Astrocyte (in vitro differentiated cells and primary cell): ENCODE measurements at places on chromosomes 3 and 15.

- no peak for DNase-seq
These were observed 77.1 kb upstream of the BCL6 start for GRCh38 chr3:187822402-187822801.

GRCh38 chr15:40845511-40846284 is 1.9 kb downstream of the SPINT1 start:
- DNase-seq = no peak

- DNase-seq = peak; percentile 10
These were observed 220.5 kb upstream of the LRRN1 start for GRCh38 chr3:3578718-3579117.

DNA sequence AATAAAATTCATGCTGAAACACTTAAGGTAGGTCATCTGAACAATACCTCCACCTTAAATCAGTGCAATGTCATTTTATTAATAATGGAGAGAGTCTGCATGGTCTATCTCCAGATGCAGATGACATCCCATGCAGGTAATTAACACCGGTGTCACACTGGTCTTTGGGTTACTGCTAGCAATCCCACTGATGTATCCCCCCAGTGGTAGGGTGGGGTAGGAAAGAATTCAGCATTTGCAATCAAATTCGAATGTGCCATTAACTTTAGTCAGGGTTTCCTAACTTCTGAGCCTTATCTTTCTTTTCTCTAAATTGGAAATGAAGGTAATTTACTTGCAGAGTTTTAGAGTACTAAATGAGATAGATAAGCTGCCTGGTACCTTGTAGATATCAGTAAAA is 44.4 kb downstream of the KIF15 start:
- DNase-seq = no peak

GRCh38 chr15:64044300-64045100 is 1.8 kb downstream of the DAPK2 start:
- DNase-seq = no peak

DNA sequence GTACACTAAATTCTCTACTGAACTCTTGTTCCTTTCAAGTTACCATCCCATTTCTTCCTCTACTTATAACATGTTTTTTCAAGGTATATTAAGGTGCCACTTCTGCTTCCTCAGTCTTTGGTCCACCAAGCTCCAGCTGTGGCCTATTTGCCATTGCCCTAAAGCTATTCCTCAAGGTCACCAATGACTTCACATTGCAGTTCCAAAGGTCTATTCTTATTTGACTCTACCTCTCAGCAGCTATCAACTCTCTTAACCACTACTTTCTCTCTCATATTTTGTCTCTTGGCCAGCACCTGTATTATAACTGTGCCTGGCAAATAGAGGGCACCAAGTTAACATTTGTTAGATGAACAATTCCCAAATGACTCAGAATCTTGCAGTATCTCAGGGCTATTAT is 354.7 kb downstream of the PLCL2 start:
- no peak for DNase-seq

GRCh38 chr15:92910451-92910850 is 10.3 kb downstream of the CHD2 start:
- no peak for DNase-seq

GRCh38 chr3:33889394-33890039 is 91.1 kb downstream of the PDCD6IP start:
- no peak for DNase-seq

DNA sequence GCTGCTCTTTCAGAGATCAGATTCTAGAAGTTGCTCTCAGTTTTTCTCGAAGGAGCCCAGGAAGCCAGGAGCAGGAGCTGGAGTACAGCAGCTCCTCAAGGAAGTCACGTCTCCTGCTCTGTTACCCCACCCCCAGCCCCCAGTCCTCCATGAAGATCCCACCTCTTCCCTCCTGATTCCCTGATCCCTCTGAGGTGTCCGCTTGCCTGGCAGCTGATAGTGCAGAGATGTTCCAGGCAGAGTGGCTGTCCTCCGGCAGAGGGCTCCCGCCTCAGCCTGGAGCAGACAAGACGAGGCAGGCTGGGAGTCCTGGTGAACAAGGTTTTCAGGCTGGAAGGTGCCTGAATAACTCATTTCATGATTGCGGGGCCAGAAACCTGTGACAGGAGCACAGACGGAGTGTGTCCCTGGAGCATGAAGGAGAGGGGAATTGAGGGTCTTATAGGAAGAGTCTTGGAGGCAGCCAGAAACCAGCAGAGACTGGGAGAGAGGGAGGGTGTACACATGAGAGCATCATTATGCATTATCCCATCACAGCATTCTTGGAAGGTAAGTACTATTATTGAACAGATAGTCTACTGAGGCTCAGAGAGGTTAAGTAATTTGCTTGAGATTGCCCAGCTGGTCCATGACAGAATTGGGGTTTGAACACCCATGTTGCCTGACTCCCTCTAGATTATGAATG is 1.2 kb downstream of the HRH1 start:
- DNase-seq = peak; percentile 70

DNA sequence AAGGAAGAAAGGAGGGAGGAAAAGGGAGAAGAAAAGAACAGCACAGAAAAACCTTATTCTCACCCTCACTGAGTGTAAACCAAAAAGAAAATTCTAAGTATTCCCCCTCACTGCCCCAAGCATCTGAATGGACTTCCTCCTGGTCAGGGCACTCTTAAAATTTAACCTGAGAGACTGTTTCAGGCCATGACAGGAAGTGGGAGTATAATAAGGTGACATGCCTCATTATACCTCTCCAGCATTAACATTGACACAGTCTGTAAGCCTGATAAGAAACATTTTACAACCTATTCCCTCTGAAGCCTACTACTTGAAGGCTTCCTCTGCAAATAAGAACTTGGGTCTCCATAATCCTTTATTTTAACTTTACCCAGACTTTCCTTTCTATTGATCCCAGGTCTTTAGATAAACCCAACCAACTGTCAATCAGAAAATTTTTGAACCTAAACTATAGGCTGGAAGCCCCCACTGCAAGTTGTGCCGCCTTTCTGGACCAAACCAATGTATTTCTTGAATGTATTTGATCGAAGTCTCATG is 41.7 kb downstream of the SLCO2A1 start:
- DNase-seq = no peak

DNA sequence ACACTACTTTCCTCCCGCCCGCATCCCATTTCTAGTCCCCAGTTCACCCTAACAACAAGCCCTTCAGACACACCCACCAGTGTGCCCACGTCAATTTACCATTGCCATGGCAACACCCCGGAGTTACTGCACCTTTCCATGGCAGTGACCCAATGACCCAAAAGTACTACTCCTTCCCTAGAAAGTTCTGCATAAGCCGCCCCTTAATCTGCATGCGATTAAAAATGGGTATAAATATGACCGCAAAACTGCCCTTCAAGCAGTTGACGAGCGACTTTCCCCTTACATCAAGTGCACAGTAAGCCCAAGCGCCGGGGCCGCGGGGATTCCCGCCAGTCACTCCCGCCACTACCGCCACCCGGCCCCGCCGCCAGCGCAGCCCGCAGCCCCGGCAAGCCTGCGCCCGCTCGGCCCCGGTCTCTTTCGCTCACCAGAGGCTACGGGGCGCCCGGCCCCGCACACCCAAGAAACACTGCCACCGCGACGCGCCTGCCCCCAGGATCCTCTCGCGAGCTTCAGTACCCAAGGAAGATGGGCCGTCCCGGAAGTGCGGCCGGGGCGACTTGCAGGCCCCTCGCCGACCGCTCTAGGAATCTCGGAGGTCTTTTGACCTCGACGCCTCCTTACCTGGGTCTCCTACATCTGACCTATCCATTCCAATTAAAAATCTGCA is 27.2 kb upstream of the ZNF502 start:
- DNase-seq = peak; percentile 87

GRCh38 chr15:57251941-57252340 is 124.4 kb upstream of the CGNL1 start:
- DNase-seq = peak; percentile 55

DNA sequence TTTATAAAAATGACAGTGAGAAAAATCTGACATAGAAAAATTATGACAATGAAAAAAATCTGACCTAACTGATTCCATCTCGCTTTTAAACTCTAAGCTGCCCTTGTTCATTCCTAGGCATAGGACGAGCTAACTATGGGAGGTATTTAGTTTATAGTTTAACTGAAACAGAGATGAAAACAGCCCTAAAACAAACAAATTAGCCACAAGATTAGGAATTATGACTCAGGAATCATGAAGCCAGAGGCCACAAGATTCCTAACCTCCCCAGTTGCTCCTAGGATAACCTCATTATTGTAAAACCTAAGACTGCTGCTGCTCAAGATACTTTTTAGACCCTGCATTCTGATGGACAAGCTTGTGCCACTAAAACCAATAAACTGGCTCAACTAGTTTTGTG is 122.7 kb upstream of the MNS1 start:
- DNase-seq = peak; percentile 18

- DNase-seq = no peak
These were observed 5.1 kb downstream of the NLGN1 start for GRCh38 chr3:173402656-173403055.

DNA sequence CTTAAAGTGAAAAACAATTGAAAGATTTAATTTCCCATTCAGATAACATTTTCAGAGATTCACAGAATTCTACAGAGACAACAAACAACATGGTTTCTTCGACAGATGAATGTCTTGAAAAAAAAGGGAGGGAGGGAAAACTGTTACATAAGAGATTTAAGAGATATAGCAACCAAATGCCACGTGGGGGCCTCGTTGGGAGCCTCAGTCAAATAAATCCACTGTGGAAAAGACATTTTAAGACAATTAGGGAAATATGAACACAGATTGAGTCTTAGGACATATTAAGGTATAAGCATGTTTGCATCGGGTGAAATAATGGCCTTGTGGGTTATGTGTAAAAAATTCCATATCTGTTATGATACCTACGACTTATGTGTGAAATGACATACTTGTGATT is 5.0 kb upstream of the PRRT3 start:
- DNase-seq = no peak

- peak; percentile 86 for DNase-seq
These were observed 18.6 kb upstream of the AADAC start for GRCh38 chr3:151795276-151795675.

DNA sequence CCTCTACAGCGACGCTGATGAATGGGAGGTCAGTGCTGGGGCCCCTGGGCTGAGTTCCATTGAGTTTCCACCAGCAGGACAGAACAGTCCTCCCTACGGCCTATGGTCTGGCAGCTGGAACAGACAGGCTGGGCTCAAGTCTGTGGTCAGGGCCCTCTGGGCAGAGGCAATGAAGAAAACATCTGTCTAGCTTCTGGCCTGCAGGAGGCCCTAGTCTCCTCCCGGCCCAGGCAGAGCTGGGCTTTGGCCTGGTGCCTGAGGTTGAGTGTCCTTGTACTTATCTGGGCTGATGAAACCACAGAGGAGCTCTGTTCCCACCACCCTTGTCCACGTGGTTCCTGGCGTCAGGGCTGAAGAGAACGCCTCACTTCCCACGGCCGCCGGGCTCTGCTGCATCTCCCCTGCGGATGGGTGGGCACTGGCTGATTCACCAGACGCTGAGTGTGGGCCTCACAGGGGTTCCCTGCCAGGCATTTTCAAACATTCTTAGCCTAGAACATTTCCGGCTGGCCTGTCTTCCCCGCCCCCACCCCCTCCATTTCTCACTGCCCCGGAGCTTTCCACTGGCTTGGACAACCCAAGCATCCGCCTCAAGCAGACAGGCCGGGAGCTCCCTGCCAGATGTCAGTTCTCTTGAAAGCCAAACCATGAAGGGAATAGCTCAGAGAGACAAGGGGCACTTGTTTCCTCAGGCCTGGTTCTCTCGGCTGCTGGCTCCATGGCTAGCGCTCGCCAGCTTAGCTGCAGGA is 20.3 kb downstream of the PPCDC start:
- DNase-seq = peak; percentile 99

GRCh38 chr3:151816091-151816604 is 2.2 kb downstream of the AADAC start:
- peak; percentile 78 for DNase-seq

- DNase-seq = peak; percentile 71
These were observed 142.4 kb upstream of the TMC3 start for GRCh38 chr15:81516461-81516860.

- no peak for DNase-seq
These were observed 612.9 kb downstream of the ROBO1 start for GRCh38 chr3:79154865-79155264.

- DNase-seq = no peak
These were observed 45.4 kb upstream of the TSC22D2 start for GRCh38 chr3:150362515-150363302.

DNA sequence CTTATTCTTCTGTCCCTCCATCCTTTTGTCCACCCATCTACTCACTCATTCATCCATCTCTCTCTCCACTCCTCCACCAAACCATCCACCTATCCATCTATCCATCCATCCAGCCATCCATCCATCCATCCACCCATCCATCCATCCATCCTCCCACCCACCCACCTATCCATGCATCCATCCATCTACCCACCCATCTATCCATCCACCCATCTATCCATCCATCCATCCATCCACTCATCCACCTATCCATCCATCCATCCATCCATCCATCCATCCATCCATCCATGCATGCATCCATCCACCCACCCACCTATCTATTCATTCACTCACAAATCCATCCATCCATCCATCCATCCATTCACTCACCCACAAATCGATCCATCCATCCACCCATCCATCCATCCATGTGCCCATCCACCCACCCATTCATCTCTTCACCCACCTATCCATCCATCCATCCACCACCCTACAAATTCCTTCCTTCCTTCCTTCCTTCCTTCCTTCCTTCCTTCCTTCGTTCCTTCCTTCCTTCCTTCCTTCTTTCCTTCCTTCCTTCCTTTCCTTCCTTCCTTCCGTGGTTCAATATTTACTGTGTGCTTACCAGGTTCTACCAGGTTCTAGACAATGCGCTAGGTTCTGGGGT is 17.3 kb downstream of the ATP2B2 start:
- DNase-seq = no peak

DNA sequence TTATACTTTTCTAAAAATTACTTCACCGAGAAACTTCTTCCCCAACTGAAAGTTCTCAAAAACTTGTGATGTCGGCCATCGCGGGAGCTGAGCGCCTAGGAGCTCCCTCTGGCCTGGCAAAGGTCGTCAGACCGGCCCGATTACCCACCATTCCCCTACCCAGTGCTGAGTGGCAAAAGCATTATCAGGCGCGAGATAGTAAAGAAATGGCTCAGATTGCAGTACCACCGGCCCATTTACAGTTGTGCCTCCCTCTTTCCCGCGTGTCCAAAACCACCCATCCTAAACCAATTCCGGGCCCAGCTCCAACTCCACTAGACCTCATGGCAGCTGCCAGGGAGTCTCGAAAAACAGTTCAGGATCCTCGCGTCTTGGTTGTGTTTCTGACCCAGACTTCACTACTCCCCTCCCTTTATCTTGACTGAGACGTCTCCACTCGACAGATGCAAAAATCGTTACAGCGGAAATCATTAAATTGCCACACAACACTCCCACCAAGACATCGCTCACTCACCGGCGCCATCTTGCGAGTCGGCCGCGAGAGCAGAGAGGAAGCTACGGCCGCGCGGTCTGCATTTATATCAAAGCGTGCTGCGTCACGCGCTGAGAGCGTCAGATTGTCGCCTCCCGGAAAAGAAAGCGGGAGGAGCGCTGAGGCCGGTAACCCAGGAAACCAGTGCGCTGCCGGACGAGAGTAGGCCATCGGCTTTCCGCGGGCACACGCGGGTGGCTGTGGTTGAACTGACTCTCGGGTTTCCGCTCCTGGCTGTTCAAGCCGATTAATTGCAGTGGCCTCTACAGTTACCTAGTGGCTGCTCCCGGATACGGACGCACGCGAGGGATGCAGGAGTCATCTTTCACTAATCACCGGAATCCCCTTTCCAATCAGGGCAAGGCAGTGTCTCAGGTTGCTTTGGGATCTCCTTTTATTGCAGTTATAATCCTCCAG is at the start of gene RPL22L1:
Gene RPL22L1 (minus strand): TSS at position 551 of the 949 bp plus-strand sequence. CDS start 28 bp downstream, at position 523.
- peak; percentile 90 for DNase-seq
